Ovary (tissue), 10 donors: ENCODE measurements at places on chromosomes 3 and 15.

GRCh38 chr3:157551961-157552360, 48.7 kb upstream of the VEPH1 start:
- no peak for DNase-seq

DNA sequence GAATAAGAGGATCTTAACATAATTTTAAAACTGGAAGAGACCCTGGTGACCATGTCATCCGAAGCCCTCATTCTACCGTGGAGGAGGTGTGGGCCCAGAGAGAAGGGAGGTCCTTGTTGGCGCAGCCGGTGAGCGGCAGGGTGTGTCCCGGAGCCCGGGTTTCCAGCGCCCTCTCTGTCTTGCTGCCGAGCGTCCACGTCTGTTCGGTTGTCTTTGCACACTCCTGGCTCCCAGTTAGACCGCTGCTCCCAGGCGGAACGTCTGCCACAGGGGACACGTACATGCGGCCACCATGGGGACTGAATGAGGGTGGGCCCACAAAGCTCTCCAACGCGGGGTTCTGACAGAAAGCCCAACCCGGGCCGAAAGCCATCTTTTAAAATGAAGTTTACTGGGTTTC, 6.6 kb upstream of the MUC4 start:
- DNase-seq, result no peak

- DNase-seq, result no peak
Measured at GRCh38 chr15:66721020-66721419, 19.0 kb downstream of the SMAD6 start.

DNA sequence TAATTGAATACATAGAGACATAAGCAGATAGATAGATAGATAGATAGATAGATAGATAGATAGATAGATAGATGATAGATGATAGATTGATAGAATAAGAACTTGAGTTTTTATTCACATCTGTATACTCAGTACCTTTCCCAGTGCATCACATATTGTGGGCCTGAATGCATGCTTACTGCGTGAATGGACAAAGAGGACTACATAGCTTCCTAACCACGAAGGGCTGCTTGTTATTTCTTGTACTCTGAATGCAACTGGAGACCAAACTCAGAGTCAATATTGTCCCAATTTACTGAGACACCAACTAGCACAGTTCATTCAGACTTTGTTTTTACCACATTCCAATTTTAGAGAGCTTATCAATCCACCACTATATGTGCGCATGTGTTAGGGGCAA, 422.9 kb upstream of the GRM7 start:
- no peak for DNase-seq

DNA sequence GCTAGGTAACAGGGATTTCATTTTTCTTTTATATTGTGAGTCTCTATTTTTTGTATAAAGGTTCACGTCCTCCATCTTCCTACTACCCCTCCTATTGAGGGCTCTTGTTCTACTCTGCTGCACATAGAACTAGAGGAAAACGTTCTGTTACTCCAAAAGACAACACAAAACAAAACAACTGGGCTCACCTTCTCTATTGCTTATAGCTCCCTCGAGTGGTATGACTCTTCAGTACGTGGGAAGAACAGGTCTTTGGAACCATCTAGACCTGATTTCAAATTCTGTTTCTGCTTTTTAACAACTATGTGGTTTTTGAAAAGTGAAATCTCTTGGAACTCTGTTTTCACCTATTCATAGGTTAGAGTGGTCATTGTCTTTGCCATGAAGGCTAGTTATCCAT, 515.3 kb downstream of the SOX2 start:
- no peak for DNase-seq

- DNase-seq, result no peak
Measured at GRCh38 chr15:60800299-60801072, 321.5 kb upstream of the ICE2 start.

- peak; percentile 88 for DNase-seq
Measured at GRCh38 chr15:60916679-60917460, 312.2 kb downstream of the RORA start.

DNA sequence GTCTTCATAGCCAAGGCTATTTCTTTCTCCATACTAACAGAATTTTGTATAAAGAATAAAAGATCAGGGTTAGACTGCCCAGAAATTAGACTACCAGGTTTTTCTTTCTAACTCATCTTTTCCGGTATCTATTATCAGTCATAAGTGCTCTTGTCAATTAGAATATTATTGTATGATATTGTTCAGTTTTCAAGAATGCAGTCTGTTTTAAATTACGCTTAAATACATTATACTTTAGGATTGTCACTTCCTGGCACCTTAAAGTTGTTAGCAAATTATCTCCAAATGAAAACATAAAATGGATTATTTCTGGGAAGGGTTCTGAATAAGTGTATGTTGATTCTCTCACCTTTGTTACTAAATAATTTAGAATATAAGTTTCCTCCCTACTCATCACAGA, 497.2 kb downstream of the IGSF11 start:
- DNase-seq, result no peak

GRCh38 chr3:128348805-128349531, 117.7 kb downstream of the DNAJB8 start:
- DNase-seq, result no peak

DNA sequence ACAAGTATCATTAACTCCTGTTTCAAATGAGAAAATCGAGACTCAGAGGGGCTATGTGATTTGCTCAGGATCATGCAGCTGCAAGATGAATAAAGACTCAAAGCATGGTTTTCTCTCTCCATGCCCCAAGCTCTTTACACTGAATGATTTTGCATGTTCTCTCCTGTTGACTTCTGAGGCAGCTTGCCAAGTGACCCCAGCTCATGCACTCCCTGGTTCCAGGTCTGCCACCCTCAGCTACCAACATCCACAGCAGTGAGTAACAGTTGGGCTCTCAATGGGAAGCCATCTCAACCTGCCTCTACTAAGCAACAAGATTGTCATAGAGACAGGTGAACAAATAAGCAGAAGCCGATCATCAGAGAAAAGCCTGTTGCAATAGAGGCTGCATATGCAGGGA, 116.9 kb upstream of the GADL1 start:
- DNase-seq, result no peak

DNA sequence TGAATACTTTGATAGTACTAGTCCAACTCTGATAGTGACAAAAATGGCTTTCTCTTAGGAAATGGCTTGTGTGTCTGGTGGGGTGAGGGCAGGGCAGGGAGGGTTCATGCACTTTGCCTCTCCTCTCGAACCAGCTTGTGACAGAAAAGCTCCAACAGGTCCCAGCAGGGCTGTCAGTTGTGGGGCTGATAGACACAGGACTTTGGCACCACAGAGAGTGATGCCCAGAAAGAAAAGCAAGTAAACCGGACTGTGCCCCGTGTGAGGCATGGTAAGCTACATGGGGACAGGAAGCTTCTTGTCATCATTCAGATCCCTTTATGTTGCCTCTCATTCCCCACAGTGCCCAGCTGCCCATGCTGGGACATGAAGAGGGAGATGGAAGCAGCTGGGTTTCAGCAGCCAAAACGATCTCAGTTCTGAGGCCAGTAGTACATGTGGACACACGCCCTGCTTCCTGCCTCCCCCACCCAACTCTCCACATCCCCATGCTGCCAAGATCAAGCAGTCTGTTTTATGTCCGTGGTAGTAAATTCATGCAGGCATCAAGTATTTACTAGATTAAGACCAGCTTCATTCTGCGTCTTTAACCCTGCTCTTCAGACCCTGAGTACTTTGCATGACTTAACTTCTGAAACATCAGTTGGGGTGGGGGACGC, 29.7 kb upstream of the LIPC start:
- no peak for DNase-seq

DNA sequence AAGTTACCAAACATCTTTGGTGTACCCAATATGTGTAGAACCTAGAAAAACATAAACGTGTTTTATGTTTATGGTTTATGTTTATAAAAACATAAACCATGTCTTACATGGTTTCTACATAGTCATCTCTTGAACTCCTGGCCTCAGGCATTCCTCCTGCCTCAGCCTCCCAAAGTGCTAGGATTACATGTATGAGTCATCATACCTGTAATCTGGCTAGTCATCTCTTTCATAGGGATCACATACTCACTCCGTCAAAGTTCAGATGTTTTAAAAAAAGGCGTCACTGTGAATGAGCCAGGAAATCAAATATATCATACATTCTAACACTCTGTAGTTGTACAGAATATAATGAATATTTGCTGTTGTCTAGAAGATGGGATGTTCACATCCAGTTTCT, 178.6 kb downstream of the CPNE4 start:
- no peak for DNase-seq

DNA sequence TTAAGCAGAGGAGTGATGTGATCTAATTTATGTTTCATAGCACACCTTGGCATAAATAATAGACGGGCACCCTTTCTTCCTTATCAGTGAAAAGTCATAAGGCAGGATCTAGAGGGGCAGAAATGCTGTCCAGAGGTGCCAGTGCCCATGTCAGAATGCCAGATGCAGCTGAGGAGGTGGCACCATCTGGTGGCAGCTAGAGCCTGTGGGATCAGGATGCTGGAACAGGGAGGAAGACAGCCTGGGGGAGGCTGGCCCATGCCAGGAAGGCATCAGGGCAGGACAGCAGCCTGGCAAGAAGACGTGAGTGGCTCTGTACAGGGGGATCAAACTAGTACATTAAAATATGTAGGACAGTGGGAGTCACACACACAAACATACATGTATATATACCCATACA, 16.5 kb downstream of the MYH15 start:
- no peak for DNase-seq

DNA sequence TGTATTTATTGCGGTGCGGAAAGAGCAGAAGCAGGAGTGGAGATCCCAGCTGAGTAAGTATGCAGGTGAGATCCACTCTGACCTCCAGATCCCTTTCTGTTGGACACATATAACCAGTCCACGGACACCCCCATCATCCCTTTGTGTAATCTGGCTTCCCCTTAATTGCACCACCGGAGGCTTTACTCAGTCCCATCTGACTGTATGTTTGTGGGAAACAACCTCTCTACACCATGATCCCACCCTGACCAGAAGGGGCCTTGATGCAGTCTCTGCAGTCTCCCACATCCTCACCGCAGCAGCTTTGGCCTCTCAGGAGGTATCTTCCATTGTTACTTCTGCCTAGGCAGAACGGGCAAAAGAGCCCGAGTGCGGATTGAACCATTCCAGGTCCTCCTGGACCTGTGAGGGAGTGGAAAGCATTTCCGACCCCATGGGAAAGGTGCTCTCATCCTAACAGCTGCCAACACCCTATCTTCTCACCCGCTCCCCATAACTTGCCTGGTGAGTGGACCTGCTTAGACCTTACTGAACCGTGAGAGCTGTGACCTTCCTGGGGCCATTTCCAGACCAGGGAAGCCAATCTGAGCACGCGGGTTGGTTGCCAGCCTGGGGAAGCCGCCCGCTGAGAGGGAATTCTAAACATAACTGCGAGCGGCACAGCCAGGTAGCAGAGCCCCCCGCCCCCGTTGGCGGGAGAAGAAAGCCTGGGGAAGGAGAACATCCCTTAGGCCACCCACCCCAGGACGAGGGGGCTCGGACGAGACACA, 1.1 kb downstream of the SLCO2A1 start:
- no peak for DNase-seq

DNA sequence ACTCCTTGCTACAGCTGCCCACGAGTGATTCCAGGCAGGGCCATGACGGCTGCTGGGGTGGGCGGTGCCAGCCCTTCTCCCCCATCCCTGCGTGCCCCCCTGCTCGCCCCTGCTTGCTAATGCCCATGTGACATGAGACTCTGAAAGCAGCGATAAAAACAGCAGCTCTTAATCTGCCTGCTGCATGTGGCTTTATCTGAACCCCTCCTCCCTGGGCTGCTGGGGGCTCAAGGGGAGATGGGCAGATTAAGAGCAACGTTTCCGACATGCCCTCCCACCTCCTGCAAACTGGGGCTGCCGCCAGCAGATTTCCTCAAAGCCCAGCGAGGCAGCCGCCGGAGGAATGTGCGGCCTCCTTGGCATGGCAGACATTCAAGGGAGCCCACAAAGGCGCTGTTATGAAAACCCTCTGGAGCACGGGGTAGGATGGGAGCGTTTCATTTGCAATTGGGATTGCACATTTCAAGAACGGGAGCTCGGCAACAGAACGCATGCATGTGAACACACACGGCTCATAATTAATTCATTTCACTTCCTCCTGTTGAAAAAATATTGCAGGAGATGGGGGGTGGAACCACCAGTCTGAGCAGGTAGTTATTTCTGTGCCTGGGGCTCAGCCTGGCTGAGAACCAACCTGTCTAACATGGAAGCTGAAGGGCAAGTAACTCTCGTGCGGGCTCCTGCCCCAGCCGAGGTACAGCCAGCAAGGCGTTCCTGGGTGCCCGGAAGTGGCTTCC, 504.2 kb upstream of the PROK2 start:
- no peak for DNase-seq

GRCh38 chr3:184358124-184358767, 3.2 kb downstream of the CLCN2 start:
- peak; percentile 21 for DNase-seq

GRCh38 chr15:56244038-56244810, 545 bp upstream of the RFX7 start:
- DNase-seq, result peak; percentile 38

GRCh38 chr15:91668370-91668769, 185.1 kb upstream of the SLCO3A1 start:
- no peak for DNase-seq

DNA sequence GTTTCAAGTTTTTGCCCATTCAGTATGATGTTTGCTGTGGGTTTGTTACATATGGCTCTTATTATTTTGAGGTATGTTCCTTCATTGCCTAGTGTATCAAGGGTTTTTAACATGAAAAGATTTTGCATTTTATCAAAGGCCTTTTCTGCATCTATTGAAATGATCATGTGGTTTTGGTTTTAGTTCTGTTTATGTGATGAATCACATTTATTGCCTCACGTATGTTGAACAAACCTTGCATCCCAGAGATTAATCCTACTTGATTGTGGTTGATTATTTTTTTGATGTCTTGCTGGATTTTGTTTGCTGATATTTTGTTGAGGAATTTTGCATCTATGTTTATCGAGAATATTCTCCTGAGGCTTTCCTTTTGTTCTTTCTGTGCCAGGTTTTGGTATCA, 39.4 kb downstream of the TMCO5A start:
- no peak for DNase-seq

GRCh38 chr3:150515210-150515609, 31.1 kb downstream of the SERP1 start:
- no peak for DNase-seq

DNA sequence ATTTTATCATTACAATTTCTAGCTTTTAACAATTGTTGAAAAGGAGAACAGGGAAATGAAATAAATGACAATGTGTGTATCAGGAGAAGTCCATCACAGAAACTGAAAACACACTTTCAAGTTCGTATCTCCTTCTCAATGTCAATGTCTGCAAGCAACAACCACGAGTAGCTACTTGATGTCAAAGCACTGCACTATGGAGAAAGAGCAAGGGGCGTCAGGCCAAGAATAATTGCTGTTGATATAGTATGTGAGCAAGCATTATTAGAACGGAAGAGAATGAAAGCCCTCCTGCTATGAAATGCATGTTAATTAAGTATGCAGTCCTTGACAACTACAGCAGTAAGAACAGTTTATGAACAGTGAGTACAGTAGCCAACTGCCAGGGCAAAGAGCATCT, 1250.1 kb downstream of the ZPLD1 start:
- DNase-seq, result no peak

GRCh38 chr3:4865714-4866113, 113.5 kb upstream of the BHLHE40 start:
- no peak for DNase-seq
